Left renal pelvis (tissue), 4 donors: ENCODE measurements at places on chromosomes 5 and 9. TPM values are rescaled to one million over a fixed set of nuclear protein-coding genes. Genes with fewer than 3 reads are reported as not detected.

- no peak for DNase-seq
Observed at GRCh38 chr5:180139731-180140055, 68.1 kb upstream of the RNF130 start.

- no peak for DNase-seq
Observed at GRCh38 chr5:132492386-132493125, 2.0 kb upstream of the IRF1 start.

DNA sequence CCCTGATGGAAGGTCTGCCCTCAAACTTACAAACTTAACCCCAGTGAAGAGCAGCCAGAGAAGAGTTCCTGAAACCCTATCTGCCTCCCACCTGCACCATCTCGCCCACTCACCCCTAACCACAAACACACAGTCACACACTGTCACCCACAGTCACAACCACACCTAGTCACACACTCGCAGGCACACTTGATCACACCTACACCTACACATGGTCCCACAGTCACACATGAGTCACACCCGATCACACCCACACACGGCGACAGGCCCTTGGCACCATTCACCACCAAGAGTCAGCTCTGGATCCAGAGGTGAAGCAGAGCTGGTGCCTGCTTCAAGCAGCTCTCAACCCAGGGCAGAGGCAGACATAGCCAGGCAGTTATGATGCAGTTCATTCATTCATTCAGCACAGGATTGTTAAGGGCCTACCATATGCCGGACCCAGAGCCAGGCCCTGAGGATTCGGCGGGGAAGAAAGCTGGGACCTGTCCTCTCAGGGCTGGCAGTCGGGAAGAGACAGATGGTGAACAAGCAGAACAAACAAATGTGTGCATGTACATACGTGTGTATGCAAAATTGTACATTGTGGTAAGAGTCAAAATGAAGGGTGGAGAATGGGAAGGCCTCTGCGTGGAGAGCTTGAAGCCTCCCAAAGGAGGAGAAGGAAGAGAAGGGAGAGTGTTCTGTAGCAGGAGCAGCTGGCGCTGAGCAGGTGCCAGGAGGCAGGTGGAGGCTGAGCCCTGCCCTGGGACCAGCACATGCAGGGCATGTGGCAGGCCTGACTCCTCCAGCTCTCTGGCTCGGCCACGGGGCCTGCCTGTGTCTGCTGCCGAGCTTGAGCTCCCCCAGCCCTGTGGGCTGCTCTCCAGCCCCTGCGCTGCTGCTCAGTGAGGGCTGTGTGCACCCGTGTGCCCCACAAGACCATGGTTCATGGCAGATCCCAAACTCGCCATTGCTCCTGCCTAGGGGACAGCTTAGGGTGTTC, 6.4 kb downstream of the TSPAN17 start:
- DNase-seq, result no peak

Gene DMRTA1
- 2.0 TPM for polyA plus RNA-seq

GRCh38 chr5:158245513-158245912, 386.6 kb upstream of the CLINT1 start:
- DNase-seq, result no peak

DNA sequence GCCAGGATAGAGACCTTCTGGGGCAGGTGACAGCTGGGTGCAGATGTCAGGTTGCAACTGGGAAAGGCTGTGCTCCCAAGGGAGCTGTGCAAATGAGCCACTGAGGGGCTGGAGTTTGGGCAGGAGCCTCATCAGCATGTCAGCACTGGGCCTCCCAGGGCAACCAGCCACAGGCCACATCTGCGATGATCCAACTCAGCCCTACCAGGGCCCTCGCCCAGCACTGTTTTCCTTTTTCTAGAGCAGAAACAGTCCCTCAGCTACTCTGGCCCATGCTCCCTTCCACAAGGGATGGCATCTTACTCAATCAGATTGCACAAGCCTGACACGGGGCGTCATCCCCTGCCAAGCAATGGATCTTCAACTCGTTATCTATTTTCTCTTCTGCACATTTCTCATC, 24.8 kb downstream of the NIPAL4 start:
- no peak for DNase-seq

GRCh38 chr9:98010445-98010844, 27.3 kb downstream of the ANP32B start:
- DNase-seq, result no peak

- DNase-seq, result no peak
Observed at GRCh38 chr5:36558641-36559040, 47.8 kb upstream of the SLC1A3 start.

Gene GRM6
- 0.57 TPM for polyA plus RNA-seq

Gene DNAI1
- polyA plus RNA-seq, result 0.15 TPM

GRCh38 chr9:15079989-15080388, 169.8 kb upstream of the FREM1 start:
- DNase-seq, result no peak

- DNase-seq, result no peak
Observed at GRCh38 chr5:88377705-88378656, 109.3 kb upstream of the TMEM161B start.

DNA sequence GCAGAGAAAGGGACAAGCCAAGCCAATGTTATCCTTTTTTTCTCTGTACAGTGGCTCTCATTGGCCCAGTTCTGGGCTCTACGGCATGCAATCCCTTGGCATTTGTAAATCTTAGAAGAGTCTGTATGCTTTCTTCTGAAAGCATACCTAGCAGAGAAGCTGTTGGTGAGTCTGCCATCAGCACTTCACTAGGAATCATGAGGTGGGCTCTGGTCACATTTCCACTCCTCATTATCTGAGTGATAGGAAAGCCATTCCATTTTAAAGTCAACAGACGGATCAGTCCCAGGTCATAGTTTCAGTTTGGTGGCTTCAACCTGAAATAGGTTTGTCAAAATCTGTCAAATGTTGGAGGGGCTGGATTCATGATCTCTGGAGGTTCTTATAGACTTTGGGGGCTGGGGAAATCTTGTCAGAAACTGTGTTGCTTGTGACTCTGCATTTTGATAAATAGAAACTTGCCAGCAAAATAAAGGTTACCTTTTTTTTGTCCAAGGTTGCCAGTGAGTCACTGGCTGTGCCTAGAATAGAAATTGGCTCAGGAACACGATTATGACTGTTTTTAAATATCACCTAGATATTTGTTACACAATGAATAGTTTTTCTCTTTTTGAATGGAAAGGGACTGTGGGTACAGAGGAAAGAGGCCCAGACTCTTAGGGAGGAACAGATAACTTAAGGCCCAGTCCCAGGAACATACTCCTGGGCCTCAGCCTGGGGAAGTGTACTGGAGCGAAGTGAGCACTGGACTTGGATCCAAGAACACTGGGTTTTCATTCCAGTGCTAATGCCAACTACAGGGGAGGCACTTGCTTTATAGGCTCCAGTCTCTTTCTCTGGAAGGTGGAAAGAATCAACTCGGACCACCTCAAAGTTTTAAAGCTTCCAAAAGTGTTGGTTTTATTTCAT, 183.1 kb downstream of the NMUR2 start:
- no peak for DNase-seq

- no peak for DNase-seq
Observed at GRCh38 chr9:98117984-98118639, 910 bp downstream of the TRIM14 start.

GRCh38 chr9:86513429-86513828, 159.2 kb upstream of the TUT7 start:
- DNase-seq, result no peak
